ENCODE measurements at places on chromosomes 12 and 14.
A peak's percentile ranks its signal among the peaks of the same experiment; 100 is the strongest.

DNA sequence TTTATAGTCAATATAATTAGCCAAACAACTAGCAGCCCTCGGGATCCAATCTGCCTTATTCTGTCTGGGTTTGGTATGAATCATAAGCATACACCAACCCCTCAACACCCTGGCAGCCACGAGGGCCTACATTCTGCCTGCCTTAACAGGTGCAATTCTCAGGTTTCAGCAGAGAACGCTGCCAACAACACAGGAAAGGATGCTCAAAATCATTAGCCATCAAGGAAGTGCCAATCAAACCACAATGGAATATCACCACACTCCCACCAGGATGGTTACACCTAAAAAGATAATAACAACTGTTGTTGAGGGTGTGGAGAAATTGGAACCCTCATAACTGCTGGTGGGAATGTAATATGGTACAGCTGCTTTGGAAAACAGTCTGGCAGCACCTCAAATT is 122.8 kb downstream of the TTC7B start:
- no peak for DNase-seq

GRCh38 chr12:66189889-66190288 is 875 bp downstream of the IRAK3 start:
- no peak for DNase-seq

GRCh38 chr12:52541709-52542108 is 11.2 kb downstream of the KRT71 start:
- DNase-seq, result no peak

DNA sequence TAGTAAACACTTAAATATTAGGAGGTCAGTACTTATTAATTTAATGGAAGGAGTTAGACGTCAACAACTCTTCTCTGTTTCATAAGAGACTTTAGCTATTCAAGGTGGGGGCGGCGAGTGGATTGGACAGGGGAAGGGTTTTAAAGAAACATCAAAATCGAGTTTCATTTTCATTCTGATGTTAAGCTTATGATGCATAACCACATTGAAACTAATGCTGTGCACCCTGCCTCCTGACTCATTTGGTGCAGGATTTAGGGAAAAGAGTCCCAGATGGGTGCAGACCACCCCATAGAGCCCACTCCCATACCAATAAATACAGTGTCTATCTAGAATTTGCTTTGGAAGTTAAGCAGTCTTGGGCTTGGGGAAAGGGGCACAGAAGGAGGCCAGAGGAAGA is 7.4 kb downstream of the ZBTB39 start:
- DNase-seq, result no peak

- DNase-seq, result peak; percentile 84
Measured at GRCh38 chr12:6057700-6058099, 66.8 kb downstream of the VWF start.

- no peak for DNase-seq
Measured at GRCh38 chr14:29738950-29739349, 188.7 kb downstream of the PRKD1 start.

DNA sequence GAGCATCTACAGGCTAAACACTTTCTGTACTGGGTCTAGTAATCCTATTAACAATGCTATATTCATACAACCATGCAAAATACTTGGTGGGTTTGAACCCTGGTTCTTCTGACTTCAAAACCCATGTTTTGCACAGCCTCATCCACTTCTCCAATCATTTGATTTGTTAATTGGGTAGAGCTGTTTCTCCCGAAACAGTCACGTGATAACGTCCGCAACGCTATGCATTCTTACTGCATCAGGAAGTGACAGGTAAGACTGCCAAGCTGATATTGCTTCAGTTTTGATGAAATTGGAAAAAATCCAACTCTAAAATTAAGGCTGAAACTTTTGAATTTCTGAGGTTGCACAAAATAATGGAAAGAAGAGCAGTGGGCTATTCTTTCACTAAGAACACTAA is 30.4 kb upstream of the RNU6-7 start:
- DNase-seq, result no peak

GRCh38 chr12:57549909-57550640 is at the start of gene KIF5A:
KIF5A (plus strand) TSS chr12:57550044; CDS start chr12:57550272, 228 bp downstream.
- peak; percentile 90 for DNase-seq

DNA sequence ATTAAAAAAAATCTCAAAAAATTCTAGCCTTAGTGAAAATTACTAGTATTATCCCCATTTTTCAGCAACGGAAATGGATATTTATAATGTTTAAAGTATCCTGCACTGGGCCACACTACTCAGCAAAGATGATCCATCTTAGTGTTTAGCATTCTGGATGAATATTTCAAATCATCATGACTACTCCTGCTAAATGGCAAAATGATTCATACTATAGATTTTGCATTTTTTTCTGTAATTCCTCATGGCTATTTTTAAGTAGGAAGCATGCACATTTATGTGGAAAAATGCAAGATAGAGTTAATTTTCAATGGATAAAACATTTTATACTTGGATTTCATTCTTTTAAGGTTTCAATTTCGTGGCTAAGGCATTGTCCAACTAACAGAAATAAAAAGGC is 59.6 kb downstream of the LRFN5 start:
- DNase-seq, result no peak

DNA sequence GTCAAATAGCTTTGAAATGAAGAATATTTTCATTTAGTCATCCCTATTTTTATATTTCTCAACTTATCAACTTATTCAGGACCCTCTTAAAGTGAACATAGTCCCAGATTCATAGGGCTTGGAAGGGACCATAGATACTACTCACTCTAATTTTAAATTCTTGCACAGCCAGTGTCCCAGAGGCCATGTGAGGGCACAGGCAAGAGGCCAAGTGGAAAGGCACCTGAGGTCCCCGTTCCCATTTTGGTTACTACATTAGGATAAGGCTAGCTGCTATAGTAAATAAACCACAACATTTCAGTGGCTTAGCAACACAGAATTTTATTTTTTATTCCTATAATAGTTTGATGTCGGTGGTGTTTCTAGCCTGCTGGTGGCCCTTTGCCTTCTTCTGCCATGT is 227.8 kb downstream of the SPTSSA start:
- DNase-seq, result no peak

- no peak for DNase-seq
Measured at GRCh38 chr14:70926235-70926830, 19.1 kb downstream of the PCNX1 start.

DNA sequence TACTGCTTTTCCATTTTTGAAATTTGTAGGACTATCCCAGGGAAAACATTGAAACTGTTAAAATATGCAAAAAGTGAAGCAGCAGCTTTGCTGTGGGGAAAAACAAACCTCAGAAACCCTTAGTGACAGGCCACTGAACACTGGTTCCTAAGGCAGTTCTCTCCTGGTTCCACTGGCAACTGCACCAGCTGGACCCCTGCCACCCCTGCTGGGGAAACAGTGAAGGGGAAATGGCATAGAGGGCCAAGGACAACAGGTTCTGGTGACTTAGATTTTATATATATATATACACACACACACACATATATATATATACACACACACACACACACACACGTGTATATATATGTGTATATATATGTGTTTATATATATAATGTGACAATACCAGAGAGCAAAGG is 16.2 kb upstream of the KRT7 start:
- DNase-seq, result no peak

- DNase-seq, result no peak
Measured at GRCh38 chr12:10196210-10196609, 16.5 kb upstream of the GABARAPL1 start.

DNA sequence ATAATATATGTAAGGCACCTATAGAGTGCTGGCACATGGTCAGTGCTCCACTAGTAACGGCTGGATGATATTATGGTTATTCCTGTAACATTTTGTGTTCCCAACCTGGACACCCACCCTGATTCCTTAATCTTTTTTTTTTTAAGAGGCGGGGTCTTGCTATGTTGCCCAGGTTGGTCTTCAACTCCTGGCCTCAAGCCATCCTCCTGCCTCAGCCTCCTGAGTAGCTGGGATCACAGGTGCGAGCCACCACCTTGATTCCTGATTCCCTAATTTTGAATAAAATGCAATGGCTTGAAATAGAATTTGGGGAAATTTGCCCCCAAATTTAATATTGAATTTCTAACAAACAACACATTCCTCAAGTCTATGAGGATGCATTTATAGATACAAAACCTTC is 7.4 kb downstream of the C14orf93 start:
- DNase-seq, result no peak

DNA sequence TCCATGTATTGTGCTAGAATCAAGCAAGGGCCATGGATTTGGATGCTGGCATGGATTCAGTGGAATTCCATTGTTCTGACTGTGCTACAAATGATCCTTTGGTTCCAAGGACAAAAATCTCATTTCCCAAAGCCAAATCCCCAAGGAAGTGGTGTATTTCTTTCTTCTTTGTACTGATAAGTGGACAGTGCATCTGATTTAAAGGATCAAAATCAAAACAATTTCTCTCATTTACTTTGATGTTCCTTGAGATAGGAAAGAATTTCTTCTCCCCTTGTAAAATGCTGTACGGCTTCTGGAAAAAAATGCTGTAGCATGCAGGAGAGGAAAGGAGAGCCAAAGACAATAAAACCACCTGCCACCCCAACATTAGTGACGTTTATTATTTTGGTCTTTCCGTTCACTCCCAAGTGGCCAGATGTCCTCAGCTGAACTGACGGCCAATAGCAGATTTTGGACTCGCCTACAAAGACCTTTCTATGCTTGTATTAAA is 185.7 kb downstream of the PRKD1 start:
- no peak for DNase-seq

DNA sequence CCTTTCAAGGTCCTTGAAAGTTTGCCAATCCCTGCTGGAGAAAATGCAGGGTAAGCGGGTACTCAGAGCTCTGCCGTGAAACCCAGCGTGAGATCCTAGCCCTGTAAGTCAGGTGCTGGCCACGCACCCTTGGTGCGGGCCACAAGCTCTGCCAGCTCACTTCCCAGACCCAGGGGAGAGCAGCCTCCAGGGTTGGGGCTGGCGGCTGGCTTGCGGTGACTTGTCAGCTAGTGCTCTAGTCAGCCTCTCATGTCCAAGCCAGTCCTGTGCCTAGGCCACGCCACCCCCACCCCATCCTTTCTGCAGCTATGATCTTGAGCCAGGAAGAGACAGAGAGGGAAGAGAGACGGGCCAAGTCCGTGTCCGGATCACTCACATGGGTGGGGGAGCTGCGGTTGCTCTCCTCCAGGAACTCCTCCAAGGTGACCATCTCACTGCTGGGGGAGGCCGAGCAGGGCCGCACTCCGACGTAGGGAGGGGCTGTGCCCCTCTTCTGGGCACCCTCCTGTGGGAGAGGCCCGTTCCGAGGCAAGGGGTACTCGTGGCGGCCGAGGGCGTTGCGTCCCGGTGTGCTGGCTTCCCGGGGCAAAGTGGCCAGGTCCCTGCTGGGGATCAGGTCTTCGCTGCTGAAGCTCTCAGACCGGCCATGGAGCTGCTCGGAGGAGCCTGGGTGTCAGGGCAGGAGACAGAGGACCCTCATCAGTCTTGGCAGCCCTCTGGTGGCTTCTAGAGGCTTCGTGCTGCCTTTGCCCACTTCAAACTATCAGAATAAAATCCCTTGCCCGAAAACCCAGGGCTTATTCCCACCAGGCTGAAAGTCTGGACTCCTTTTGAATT is 33.3 kb upstream of the GPR68 start:
- no peak for DNase-seq

- DNase-seq, result no peak
Measured at GRCh38 chr12:116404913-116405611, 127.6 kb upstream of the MED13L start.

- no peak for DNase-seq
Measured at GRCh38 chr12:53599579-53599978, 26.6 kb downstream of the ATF7 start.

DNA sequence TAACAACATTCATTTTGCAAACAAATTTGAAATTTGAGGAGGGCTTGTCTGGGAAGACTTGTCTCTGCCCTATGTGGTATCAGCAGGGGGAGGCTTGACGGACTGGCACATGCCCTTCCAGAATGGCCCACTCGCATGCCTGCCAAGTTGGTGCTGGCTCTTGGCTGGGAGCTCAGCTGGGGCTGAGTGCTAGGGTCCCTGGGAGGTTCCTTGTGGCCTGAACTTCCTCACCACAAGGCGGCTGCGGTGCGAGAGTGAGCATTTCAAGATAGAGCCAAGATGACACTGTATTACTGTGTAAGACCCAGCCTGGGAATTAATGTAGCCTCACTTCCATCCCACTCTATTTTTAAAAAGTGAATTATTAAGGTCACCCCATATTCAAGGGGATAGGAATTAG is 271.6 kb upstream of the PLEKHG7 start:
- DNase-seq, result no peak

- DNase-seq, result no peak
Measured at GRCh38 chr14:94864387-94865195, 94.7 kb upstream of the GSC start.

- no peak for DNase-seq
Measured at GRCh38 chr14:98708555-98708954, 563.4 kb downstream of the BCL11B start.

DNA sequence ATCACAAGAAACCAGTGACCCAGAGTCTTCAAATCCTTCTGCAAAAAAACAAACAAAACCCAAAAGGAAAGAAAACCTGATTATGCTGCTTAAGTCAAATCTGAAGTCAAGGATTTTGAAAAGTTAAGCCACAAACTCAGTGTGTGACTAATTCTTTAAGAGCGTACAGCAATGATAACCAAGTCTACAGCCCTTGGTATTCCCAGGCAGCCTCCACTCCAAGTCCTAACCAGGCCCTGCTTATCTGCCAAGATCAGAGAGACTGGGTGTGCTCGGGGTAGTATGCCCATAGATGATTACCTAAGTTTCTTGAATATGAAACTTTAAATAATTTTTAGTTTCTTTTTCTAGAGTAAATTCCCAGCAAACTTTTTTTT is 13.1 kb downstream of the PGAM5 start:
- DNase-seq, result no peak

DNA sequence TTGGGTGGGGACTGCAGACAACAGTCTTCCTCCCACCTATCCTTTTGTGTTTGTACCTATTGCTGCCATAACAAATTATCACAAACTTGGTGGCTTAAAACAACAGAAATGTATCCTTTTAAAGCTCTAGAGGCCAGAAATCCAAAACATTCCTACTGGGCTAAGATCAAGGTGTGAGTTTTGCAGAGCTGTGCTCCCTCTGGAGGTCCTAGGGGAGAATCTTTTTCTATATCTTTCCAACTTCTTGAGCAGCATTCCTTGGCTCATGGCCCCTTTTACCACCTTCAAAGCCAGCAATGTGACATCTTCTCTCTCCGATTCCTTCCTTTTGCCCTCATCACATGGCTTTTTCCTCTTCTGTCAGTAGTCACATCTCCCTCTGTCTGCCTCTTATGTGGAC is 190.6 kb downstream of the TTC8 start:
- no peak for DNase-seq

DNA sequence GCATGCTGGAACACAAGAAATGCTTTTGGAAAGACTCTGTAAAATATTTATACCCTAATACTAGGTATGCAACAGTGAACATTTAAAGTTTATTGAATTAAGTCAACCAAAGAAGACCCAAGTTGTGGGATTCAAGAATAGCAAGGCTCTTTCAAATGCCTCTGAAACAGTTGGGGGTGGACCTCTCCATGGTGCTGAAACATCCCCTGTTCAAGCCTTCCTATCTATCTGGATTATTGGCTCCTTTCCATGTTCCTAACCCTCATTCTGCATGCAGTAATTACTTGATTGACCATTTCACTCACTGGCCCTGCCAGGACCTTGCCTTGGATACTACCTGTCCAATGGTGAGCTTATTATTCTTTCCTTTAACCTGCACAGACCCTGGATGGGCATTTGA is 349.7 kb downstream of the NRXN3 start:
- peak; percentile 70 for DNase-seq
